ENCODE measurements at places on chromosomes 5 and 9.

GRCh38 chr9:136345281-136346156 lies 18.0 kb downstream of the DNLZ start:
- no peak for DNase-seq

DNA sequence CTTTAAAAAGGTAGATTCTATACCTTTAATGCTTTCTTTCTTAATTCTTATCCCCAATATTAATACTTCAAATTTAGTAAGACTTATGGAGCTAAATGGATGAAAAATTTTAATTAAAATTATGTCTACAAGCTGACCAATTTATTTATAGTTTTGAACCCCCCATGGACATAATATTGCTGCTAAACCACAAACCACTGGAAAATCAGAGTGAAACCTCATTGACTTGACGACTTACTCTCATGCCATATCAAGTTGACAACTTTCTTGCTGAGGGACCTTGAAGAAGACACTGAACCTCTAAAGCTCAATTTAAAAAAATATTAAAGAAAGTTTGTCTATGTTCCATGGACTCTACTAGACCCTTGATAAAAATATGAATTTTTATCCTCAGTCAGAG lies 653.7 kb downstream of the TLE1 start:
- DNase-seq = no peak

GRCh38 chr5:34717426-34718327 lies 61.5 kb downstream of the RAI14 start:
- peak; percentile 97 for DNase-seq

DNA sequence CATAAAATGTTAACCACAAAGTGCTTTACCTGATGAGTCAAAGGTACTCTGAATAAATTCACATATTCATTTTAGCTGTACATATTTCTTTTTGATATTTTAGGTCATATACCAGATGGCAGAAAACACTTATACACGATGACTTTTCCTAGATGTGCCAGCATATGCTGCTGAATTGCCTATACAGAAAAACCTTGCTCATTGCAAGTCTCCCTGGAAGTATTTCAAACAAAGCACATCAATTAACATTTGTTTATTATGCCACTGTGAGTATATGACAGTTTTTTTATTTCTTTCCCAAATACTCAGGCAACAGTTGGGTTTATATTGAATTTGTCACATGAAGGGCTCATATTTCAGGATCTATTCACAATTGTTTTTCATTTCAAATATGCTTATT lies 180.8 kb downstream of the TMEM232 start:
- no peak for DNase-seq

DNA sequence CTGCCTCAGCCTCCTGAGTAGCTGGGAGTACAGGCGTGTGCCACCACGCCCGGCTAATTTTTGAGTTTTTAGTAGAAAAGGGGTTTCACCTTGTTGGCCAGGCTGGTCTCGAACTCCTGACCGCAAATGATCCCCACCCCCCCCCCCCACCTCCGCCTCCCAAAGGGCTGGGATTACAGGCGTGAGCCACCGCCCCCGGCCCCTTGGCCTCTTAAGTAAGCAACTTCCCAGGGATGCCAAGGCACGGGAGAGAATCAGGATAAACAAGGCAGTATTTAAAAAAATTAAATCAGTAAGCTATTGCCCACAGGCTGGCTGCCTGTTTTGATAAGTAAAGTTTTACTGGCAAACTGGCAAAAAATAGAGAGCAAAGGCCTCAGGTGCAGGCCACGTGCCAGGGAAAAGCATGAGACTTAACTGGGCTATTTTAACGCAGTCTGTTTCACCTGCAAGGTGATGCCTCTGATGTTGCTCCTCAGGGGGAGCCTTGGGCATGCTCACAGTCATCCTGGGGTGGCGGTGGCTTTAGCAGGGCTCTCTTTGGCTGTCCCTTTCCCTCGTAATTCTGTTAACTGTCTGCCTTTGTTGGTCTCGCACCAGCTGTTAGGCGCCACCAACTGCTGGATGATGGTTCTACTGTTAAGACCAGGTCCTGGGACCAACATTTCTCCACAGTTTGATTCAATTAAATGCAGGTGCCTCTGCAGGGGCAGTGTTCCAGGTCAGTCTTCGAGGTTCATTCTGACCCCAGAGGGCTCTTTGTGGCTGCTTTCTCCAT lies 19.4 kb upstream of the RNF130 start:
- peak; percentile 20 for DNase-seq

DNA sequence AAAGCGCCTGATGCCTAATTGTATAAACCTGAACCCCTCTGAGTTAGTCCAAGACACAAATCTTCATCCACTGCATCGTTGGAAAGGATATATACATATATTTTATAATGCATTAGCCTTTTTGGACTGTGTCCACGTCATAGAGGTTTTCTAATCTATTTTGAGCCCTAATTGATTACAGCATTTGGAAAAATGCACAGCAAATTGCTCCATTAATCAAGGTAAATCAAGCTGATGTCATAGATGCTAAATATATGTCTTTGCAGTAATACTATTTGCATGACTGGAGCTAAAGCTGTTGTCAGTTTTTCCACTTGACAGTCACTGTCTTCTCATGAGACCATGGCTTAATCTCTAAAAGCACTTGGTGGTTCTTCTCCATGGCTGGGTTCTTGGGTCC lies 483.5 kb upstream of the TNC start:
- DNase-seq = peak; percentile 90

- DNase-seq = no peak
Measured at GRCh38 chr9:97673922-97674321, 23.2 kb downstream of the XPA start.

DNA sequence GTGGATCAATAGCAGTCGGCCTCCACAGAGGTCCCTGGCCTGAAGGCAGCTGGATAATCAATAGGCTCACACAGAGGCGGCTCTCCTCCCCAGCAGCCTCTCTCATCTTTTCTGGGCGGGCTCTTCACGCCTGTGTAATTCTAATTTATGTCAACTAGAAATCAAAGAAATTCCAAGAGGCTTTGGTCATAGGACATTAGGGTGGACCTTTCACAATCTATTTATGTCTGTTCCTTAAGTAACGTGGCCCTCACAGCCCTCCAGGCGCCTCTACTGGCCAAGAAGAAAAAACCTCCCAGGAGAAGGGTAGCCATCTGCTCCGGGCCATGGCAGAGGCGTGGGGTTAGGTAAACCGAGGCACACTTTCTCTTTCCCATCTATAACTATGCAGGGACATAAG lies 205.1 kb upstream of the EFNA5 start:
- peak; percentile 63 for DNase-seq

- no peak for DNase-seq
Measured at GRCh38 chr5:127951791-127952190, 131.8 kb upstream of the SLC12A2 start.

GRCh38 chr9:137717776-137718327 lies 99.0 kb downstream of the EHMT1 start:
- DNase-seq = no peak

GRCh38 chr5:43137326-43137725 lies 16.6 kb downstream of the ZNF131 start:
- DNase-seq = no peak

GRCh38 chr9:93713716-93714115 lies 137.3 kb downstream of the PHF2 start:
- DNase-seq = no peak

DNA sequence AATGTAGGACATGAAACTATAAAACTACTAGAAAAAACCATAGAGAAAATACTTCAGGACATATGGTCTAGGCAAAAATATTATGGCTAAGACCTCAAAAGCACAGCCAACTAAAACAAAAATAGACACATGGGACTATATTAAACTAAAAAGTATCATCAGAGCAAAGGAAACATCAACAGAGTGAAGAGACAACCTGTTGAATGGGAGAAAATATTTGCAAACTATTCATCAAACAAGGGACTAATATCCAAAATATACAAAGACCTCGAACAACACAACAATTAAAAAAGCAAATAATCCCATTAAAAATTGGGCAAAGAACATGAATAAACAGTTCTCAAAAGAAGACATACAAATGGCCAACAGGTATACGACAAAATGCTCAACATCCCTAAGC lies 210.9 kb downstream of the PCSK1 start:
- no peak for DNase-seq

- peak; percentile 94 for DNase-seq
Measured at GRCh38 chr9:88746029-88746742, 211.2 kb downstream of the NXNL2 start.

GRCh38 chr5:11443831-11444230 lies 460.4 kb downstream of the CTNND2 start:
- no peak for DNase-seq

DNA sequence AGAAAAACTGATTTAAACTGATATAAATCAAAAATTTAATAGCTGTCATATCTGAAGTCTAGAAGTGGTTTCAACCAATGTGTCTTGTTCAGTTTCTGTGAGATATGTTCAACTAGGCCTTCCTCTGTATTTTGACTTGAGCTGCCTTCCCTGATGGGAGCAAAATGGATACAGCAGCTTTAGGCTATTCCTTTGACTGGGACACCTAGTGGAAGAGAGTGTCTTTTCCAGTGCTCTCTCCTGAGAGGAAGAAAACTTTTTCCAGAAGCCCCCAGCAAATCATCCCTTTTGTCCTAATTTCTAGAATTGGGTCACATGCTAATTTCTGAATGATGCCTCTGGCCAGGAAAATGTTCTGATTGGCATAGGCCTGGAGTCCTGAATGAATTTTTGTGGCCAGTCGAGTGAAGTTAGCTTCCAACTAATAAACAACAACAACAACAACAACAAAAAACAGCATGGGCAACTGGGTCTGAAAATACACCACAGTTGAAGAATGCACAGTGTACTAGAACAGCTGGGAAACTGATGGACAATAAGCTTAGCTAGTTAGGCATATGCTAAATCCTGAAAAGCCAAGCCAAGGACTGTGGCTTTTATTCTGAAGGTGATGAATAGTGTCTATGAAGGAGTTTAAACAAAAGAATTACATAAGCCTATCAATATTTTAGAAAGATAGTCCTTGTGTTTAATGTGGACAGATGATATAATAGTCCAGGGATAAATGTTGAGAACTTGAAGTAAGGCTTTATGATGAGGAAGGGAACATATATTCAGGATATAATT lies 125.7 kb downstream of the FBN2 start:
- DNase-seq = no peak

DNA sequence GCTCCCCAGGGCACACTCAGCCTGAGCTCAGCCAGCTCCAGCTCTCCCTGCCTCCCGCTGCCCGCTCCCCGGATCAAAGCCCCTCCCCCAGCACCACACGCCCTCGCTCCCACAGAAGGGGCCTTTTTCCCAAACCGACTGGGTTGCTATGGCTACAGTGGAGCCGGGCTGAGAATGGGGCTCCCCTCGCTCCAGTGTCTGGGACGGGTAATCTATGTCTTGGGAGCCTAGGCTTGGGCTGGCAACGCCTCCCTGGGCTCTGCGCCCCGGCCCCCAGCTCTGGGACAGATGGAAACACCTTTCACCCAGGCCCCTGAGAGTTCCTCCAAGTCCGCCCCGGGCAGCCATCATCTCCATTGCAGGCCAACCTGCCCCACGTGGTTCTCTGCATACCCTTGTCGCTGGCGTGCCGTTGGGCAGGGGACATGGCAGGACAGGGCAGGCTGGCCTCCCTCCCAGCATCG lies 29.6 kb downstream of the NOTCH1 start:
- no peak for DNase-seq

- DNase-seq = no peak
Measured at GRCh38 chr5:111966290-111966689, 209.3 kb upstream of the NREP start.
